Cardiac septum (tissue), 1 donor: ENCODE measurements at places on chromosomes 6 and 20. TPM values are rescaled to one million over a fixed set of nuclear protein-coding genes. Genes with fewer than 3 reads are reported as not detected.

GRCh38 chr6:155228546-155229166 is 35.2 kb upstream of the CLDN20 start:
- DNase-seq, result no peak

DNA sequence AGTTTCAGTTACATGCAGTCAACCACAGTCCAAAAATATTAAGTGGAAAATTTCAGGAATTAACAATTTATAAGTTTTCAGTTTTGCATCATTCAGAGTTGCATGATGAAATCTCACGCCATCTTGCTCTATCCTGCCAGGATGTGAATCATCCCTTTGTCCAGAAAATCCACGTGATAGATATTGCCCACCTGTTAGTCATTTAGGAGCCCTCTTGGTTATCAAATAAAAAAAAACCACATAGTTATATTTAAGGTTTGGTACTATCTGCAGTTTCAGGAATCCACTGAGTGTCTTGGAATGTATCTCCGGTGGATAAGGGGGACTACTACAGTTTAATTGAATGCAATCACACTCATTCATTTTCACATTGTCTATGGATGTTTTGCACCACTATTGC is 1249.0 kb upstream of the CITED2 start:
- no peak for DNase-seq

DNA sequence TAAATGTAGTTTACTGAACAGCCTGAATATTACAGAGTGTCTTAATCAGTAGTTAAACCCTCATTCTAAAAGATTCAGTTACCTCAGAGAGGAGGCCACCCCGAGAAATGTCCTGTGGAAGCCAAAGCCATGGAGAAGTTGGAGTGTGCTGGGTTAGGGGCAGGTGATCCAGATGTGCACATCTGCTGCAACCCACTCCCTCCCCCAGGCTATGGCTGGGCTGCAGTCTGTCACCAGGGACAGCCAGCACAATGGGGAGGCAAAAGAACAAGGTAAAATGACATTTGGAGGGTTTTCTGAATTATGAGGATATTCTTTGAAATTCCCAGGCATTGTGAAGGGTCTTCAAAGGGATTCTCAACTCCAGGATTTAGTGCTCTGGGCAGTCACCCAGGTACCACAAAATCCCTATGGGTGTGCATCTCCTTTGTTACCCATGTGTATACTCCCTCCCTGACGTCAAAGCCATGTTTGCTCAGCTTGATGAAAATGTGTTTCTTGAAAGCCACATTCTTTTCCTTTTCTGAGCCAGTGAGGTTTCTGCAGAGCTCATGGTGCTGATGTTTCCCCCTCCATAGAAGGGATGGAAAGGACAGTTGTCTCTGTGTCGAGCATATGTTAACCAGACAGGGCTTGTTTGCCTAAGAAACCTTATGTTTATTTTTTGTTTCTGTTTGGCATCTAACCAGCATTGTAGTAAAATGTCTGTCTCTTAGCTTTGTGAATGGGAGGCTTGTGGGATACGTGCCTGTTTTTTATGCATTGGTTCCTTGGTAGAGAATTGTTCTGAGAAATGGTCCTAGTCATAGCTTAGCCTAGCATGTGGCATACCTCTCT is 212.3 kb upstream of the TBX18 start:
- no peak for DNase-seq

- no peak for DNase-seq
These were observed 61.5 kb downstream of the SEL1L2 start for GRCh38 chr20:13928901-13929300.

DNA sequence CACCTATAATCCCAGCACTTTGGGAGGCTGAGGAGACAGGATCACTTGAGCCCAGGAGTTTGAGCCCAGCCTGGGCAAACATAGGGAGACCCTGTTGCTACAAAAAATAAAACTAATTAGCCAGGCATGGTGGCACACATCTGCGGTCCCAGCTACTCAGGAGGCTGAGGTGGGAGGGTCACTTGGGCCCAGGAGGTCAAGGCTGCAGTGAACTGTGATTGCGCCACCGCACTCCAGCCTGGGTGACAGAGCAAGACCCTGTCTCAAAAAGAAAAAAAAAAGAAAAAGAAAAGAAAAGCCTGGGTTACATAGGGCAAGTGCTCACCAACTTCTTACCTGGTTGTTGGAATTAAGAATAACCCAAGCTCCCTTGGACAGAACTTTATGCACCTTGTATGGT is 14.6 kb upstream of the MYB start:
- no peak for DNase-seq

ADGRF4 gene
- not detected for total RNA-seq

SNX9 gene
- total RNA-seq, result 34.2 TPM
